ENCODE measurements at places on chromosomes 7 and 10.

- DNase-seq = no peak
These were observed 55.2 kb downstream of the ZEB1 start for GRCh38 chr10:31374146-31374696.

GRCh38 chr10:49518566-49518965 is 20.4 kb downstream of the ERCC6 start:
- DNase-seq = no peak

- no peak for DNase-seq
These were observed 58.4 kb downstream of the TMEM209 start for GRCh38 chr7:130146693-130147405.

DNA sequence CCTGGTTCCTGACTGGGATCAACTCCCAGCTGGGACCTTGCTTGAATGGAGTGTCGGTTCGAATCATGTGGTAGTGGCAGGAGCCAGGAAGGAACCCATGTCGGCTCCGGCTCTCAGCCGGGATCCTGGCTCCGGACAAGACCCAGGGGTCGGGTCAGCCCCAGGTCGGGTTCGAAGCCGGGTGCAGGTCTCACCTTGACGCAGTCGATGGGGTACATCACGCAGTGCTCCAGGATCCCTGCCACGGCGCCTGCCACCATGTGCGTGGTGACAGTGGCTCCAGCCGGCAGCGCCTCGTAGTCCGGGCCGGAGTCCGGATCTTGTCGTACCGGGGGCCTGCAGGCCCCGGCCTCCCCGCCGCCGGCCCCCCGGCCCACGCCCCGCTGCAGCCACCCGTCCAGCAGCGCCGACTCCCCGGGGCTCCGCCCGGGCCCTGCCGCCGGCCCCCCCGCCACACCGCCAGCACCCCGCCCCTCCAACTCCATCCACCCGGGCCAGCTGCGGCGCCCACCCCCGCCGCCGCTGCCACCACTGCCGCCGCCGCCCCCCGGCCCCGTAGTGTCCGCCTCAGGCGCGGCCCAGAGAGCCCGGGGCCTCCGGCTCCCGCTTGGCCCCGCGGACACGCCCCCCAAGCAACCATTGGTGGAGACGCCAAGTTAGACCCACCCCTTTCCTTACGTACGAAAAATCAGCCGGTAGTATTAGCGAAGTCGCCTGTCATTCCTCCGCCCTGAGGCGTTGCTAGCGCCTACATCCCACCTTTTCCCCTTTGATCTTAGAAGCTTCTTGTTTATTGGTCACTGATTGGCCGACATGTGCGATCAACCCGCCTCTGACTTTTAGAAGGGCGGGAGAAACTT is at the start of gene SLC25A28:
SLC25A28 (minus strand) TSS at position 589 of the 860 bp plus-strand sequence; CDS start at position 485, 104 bp downstream.
- peak; percentile 90 for DNase-seq

- DNase-seq = no peak
These were observed 89.6 kb upstream of the IFRD1 start for GRCh38 chr7:112360681-112361080.

GRCh38 chr7:4065190-4065589 is 616.9 kb upstream of the FOXK1 start:
- DNase-seq = no peak

- DNase-seq = no peak
These were observed 253.1 kb upstream of the MKLN1 start for GRCh38 chr7:131074585-131074984.

DNA sequence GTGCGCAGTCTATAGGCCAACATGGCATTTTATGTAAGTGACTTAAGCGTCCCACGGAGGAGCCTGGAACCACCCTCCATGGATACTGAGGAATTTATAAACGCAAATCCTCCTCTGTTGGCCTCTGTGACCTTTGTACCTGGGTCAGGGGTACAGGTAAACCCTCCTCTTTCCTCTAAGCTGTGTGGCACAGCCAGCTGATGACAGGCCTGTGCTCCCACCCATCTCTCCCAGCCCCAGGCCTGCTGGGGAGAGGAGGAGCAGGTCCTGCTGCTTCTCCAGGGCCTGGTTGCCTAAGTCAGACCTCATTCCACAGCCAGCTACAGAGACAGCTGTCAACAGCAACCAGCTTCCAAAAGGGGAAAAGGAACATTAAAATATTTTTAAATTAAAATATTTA is 5.0 kb downstream of the AVPI1 start:
- no peak for DNase-seq

DNA sequence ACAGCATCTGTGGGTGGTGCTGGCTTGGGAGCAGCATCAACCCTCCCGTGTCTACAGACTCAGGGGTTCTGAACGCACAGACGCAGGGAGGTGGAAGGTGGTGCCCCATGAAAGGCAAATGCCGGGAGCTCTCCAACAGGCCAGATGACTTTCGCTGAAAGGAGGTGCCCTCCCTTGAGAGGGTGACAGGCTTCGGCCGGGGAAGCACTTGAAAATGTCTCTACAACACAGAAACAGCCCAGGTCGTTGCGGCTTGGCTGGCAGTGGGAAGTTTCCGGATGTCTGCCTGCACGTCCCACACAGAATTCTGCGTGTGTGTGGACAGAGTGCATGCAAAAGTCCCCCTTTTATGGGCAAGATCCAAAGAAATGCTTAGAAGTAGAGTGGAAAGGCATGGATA is 239.6 kb downstream of the SKAP2 start:
- DNase-seq = no peak

GRCh38 chr10:48414778-48415177 is 108.3 kb downstream of the MAPK8 start:
- no peak for DNase-seq

DNA sequence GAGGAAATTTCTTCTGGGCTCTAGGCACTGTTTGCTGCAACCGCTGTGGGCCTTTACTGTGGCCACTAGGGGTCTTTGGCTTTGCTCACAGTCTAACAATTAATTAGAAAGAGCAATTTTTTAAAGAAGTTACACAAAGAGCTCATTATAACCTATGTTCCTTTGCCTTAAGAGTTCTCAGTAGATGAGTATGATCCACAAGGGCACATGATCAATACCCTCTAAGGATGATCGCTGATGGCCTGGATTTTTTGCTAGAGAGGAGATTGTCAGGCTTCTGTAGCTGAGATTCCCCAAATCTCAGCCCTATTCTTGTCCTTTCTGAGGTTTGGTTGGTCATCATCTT is 80.8 kb upstream of the RHOBTB1 start:
- no peak for DNase-seq

DNA sequence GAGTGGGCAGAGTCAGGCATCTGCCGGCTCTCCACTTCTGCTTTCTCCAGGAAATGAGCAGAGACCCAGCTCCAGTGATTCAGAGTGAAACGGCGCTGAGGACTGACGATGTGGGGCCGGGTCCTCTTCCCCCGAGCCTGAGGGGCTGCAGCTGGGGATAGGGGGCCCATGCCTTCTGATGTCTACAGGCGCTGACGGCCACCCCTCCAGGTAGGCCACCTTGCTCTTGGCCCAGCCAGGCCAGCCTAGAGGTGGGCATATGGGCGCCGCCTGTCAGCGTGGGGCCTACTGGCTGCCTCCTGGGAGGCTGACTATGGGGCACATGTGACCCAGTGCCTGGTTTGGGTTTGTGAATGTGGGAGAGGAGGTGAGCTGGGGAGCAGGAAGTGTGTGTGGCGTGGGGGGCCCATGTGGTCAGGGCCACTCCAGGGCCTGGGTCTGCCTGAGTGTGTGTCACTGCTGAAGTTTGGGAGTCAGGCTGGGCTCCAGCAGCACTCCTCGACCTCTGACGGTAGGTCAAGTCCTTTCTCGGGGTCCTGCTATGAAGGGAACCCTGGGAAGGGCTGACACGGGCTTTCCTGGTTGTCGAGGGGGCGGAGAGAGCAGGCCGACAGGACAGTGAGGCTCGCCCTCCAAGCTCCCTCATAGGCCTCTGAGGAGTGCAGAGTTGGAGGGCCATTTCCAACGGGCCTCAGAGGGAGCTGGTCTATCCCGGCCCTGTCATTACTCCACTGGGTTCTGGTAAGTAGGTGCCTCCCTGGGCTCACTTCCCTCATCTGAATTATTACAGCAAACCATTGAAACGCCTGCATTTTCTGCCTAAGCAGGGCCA is at the start of gene WDFY4:
WDFY4 (plus strand) TSS at position 82 of the 832 bp plus-strand sequence. CDS start 24,860 bp downstream, outside the sequence.
- DNase-seq = no peak

DNA sequence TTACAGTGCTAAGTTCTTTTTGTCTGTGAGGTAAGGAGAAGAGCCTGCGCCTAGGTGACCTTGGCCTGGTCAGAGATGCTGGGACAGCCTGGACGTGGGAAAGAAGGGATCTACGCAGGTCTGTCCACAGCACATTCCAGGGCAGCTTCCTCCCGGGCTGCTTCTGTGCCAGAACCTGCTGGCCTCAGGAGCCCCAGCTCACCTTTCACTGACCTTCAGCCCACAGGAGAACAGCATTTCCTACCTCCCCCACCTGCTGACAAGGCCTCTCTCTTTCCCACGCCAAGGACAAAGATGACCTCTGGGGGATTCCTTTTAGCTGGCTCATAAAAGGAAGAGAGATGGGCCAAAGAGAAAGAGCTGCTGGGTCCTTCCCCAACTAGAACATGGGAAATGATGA is 260.6 kb downstream of the KCNMA1 start:
- no peak for DNase-seq

DNA sequence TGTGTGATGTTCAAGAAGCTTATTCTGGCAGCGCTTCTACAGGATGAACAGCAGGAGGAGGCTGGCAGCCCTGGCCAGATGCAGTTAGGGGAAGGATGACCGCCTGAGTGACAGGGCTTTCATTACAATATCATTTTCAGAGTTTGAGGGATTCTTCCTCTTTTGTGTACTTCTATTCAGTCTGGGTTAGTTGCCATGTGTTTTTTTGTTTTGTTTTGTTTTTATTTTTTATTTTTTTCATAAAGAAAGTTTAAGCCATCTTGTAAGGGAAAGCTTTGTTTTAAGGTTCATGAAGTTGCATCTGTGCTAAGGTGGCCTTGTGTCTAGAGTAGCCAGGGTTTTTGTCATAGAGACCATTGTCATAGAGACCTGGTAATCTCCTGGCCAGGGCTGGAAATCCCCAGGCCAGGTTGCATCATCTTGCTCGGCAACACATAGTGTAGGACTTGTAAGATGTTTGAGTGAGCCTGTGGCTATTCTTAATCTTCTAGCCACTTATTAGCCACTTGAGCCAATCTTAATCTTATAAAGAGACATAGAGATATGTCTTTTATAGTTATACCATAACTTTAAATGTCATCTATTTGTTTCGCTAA is 230.5 kb upstream of the TMEM229A start:
- no peak for DNase-seq

Measured in activated CD4-positive, alpha-beta T cell treated with anti-CD3 and anti-CD28 coated beads, Interleukin-2, amount 50 U/mL, for 1 hour (primary cell).